ENCODE measurements at places on chromosomes 11 and 22.

DNA sequence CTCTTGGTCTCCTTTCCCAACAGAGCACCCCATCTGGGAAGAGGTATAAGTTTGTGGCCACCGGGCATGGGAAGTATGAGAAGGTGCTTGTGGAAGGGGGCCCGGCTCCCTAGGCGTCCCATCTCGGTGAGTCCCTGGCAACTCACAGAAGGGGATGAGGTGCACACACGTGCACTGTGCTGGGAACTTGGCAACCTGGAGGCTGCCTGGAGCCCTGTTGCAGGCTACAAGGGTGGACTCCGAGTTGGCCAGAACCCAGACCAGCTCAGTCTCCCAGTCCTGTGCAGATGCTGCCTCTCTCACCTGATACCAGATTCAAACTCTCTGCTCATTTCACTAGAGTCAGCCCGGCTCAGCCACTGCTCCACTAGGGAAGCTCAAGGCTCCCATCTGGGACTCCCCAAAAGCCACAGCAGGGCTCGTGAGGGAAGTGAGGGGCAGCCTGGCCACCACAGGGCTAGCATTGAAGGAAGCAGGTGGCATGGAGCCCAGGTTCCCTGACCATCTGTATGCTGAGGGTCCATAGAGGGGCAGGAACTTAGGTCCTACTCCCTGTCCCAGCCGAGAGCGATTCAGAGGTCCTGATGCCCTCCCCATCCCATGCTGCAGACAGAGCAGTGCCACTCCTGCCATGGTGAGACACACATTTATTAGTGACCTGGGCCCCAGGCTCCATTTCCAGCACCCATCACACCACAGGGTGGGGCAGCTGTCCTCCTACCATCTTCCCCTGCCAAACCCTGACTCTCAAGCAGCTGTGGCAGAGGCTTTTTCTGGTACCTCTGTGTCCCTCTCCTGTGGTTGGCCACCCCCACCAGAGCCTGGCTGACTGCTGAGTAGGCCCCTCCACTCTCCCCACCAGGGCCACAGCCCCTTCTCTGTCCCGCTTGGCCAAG lies 4.0 kb downstream of the PRR33 start:
- no peak for DNase-seq

DNA sequence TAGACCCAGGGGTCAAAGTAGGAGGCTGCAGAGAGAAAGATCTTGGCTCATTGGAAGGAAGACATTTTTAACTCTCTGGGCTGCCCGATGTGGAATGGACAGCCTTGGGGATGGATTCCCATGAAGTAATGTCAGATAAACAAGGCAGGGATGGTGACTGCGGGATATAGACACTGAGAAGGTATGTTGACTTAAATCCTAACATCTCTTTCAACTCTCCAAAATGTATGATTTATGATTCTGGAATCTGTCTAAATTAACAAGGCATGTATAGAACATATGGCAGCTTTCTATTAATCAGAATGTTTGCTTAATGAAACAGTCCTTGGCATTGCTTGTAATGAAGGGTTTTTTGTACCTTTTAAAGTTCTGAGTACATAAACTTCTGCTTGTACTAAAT lies 56.1 kb upstream of the VSTM5 start:
- no peak for DNase-seq

DNA sequence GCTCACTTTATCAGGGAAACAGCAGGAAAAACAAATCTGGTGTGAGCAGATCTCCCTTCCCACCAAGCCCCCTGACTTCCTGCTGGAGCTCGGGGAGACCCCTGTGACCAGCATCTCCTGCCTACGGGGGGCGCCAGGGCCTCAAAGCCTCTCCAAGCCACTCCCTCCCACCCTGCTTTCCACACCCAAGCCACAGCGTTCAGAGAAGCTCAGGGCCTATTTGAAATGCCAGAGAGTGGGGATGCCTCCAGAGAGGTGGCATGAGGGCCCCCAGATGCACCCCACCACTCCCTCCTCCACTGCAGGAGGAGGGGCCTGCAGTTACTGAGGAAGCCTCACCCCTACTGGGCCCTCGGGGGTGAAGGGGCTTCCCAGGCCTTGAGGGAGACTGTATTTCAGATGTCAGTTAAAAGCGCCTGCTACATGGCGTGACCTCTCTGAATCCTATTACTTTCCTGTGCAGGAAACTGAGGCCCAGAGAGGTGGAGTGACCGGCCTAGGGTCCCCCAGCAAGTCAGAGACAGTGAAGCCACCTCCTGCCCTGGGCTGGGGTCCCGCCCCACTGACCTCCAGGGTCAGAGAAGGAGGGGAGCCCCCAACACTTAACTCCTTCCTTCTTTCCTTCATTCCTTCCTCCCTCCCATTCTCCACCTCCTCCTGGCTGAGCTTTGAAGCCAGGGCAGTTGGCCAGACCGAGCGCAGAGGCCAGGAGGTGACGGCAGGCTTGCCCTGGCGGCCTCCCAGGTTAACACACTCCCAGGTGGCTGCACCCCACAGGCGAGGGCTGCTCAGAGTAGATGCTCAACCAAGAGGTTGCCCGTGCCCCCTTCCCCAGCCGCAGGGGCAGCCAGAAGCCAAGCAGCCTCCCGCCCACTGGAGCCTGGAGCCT lies 6.0 kb upstream of the CDKN1C start:
- DNase-seq, result no peak

DNA sequence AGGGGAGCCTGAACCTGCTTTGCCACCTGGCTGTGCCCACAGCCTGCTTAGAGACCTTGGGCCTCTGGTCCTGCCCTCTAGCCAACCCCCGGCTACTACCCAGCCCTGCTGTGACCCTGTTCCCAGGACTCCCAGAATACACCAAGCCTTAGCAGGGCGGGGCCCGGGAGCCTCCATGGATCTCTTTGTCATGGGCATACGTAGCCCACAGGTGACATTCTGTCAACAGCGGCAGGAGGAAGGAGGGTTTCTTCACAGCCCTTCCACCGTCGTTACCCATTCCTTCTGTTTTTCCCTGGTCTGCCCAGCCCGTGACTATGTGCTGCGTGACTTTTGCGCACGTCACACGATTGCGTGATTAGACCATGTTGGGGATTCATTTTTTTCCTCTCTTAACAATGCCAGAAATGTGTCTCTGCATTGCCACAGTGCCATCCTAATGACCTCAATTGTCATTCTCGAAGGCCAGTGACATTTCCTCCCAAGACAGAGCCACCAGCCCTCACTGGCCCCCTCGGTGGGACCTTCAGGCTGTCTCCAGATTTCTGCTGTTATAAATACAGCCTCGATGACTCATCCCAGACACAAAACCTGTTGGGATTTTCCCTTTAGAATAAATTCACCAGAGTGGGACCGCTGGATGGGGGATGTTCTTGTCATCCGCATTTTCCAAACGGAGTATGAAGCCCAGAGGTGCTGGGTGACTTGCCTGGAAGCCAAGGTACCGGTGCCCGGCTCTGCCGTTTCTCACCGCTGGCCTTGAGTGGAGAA lies 9.0 kb downstream of the SYT12 start:
- peak; percentile 68 for DNase-seq

DNA sequence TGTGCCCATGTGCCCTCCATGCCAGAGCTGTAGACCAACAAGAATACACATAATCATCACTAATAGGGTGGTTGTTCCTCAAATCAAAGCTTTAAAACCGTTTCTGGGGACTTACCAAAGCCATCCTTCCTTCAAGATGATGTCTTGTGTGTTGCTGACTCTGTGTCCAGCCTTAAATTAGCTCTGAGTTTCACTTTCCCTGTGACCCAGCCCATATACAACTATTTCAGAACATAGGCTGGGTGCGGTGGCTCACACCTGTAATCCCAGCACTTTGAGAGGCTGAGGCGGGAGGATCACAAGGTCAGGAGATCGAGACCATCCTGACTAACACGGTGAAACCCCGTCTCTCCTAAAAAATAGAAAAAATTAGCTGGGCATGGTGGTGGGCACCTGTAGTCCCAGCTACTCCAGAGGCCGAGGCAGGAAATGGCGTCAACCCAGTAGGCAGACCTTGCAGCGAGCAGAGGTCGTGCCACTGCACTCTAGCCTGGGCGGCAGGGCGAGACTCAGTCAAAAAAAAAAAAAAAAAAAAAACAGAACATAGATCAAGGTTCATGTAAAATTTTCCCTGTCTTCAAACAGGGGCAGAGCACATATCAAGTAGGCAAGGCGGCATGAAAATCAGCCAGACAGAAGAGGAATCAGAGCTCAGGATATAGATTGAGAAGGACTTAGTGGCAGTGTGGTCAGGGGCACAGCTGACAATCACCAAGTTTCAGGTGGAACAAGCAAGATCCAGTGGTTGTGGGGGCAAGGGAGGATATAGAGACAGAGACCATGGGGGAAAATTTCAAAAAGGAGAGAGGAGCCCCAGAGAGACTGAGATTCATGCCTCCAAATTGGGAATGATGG lies at the start of gene PLAAT2:
TSS of gene PLAAT2 (minus strand) at position 179 of the 855 bp plus-strand sequence. CDS start at position 124, 55 bp downstream.
- no peak for DNase-seq

- DNase-seq, result no peak
These were observed 86.1 kb downstream of the CLPB start for GRCh38 chr11:72348250-72348649.

- DNase-seq, result peak; percentile 46
These were observed 113.1 kb upstream of the HSD17B12 start for GRCh38 chr11:43567396-43567975.

DNA sequence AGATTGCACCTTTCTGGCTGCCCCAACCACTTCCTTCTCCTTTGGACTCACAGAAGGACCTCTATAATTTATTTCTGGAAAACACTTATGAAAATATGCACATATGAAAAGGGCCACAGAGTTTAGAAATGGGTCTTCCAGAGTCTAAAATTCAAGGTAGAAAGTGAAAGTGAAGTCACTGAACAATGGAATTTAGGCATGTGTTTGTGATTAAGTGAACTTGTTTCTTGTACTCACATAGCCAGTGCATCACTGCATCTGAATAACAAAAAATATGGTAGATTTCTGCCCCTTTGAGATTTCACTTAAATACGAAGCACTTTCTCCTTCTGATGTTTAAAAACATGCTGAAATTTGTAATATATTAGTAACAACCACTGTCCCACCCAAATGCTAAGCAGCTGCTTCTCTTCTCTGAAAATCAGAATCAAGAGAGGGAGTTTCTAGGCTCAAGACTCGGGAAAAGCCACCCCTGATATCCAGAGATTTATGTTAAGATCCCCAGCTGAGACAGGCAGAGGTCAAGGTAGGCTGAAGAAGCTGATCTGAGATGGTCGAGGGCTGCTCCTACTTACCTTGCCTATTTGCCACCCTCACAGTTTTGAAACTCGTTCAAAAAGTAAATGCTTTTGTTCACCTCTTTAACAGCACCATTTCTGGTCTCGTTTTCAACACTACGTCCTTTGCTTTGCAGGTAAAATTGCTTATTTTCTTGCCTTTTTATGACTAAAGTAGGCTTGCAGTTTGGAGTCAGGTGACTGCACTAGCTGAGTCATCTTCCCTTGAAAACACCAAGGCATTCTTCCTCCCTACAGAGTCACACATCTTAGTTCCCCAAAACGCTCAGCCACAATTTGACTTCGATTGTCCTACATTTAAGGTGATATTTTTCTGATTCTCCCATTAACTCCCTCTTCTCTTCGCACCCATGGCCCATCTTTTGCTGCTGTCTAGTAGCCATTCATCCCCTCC lies at the start of gene XKR3:
TSS of gene XKR3 (minus strand) at position 696 of the 972 bp plus-strand sequence. CDS start 17,338 bp downstream, outside the sequence.
- peak; percentile 59 for DNase-seq

- DNase-seq, result no peak
These were observed 36.4 kb downstream of the SLC22A12 start for GRCh38 chr11:64627371-64627770.

DNA sequence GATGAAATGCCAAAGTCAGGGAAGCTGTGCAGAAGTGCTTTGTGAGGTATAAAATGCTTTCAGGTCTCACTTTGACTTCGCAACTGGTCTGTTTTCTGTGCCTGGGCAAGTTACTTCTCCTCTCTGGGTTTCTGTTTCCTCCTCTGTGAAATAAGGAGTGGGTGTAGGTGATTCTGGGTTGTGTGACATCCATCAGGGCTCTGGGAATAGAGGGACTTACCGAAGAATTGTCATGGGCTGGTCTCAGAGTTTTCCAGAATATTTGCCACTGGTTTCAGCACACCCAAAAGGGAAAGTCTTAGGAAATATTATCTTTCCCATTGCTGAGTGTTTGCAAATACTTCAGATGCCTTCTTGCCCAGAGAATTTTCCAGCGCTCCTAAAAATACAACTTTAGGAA lies 118.4 kb downstream of the KIAA1671 start:
- no peak for DNase-seq

GRCh38 chr11:8392166-8392565 lies 128.5 kb upstream of the LMO1 start:
- DNase-seq, result no peak

DNA sequence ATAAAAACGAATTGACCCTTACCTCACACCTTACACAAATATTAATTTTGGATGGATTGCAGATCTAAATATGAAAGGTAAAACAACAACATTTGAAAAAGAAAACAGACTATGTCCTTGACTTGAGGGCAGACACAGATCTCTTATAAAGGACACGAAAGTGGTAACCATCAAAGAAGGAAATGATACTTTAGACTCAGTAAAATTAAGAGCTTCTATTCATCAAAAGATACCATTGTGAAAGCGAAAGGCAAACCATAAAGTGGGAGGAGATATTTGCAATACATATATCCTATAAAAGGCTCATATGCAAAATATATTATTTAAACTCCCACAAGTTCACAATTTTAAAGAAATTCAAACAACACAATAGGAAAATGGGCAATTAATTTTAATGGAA lies 5.0 kb downstream of the HEPACAM start:
- DNase-seq, result no peak

- peak; percentile 63 for DNase-seq
These were observed 54.7 kb upstream of the CCDC89 start for GRCh38 chr11:85740481-85741400.

DNA sequence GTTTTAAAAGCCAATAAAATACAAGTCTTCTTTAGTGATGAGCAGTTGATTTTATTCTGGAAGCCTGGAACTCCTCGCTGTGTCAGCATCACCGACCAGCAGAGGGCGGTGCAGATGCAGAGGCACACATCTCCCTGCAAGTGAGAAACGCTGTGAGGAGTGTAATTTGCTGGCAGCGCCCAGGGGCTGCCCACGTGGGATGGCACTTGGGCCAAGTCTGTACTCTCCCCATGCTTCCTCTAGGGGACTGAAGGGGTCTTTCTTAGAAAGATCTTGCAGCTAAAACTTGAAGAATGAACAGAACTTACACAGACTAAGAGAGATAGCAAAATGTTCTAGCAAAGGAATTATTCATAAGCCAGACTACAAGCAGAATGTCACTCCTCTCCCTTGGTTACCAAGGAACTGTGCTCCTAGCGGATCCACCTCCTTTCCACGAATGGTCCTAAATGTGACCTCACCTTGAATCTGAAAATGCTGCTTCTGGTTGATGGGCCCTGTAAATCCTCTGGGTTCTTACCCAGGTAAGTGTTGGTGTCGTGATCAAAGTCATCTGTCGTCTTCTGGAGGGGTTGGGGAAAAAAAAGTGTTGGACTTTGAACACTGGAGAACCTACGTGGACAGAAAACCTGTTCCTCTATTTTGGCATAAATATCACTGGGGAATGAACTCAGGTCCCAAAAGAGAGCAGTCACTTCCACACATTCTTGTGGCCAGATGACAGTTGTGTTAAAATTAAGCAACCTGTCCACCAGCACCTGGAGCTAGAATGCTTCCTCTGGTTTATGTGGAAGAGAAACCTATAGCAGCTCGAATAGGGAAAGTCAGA lies 31.8 kb downstream of the CNTF start:
- DNase-seq, result peak; percentile 71

GRCh38 chr22:45645526-45646414 lies 25.9 kb upstream of the ATXN10 start:
- DNase-seq, result no peak

All from renal cortical epithelial cell (primary cell).